Stimulated activated CD4-positive, alpha-beta T cell treated with anti-CD3 and anti-CD28 coated beads, Interleukin-15, amount 100 ng/mL, for 1 hour (primary cell): ENCODE measurements at places on chromosomes 11 and 22.
A peak's percentile ranks its signal among the peaks of the same experiment; 100 is the strongest.

DNA sequence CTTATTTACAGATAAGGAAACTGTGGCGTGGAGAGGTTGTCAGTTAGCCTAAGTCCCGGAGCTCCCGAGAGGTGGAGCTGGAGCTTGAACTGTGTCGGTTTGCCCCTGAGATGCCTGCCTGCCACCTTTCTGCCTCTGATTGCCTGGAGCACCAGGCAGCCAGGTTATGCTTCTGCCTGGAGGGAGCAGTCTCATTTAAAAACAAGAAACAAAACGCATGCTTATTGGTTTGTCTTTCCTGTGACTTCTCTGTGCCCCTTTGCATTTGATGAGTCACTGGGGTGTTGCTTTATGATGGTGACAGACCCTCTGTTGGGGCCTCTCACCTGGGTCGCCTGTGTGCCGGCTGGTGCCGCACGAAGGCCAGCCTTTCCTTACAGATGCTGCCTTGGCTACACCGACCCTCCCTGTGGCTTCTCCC lies 12.2 kb downstream of the AP2A2 start:
- DNase-seq: no peak

DNA sequence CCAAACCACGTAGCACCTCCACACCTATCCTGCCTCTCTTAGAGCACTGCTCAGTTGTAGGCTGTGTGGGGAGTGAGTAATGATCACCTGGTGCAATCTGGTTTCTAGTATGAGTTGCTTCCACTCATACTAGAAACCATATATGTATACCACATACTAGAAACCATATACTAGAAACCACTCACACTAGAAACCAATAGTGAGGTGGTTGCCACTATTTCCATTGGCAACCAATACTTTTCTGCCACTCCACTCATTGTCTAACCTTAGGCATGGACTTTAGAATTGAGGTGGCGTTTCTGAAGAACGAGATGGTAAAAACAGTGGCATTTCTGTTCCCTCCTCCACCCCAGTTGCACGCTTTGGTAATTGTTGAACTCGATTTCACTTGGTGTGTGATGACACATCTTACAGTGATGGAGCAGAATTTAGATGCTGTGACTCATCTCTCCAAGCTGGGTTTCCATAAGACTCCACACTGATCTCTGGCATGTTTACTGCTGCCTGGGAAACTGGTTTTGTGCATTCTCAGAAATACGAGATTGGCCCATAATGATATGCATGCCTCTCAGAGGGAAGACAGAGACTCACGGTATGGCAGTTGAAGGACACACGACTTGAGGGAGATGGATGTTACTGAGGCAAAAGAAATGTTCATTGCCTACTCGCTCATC lies 82.9 kb downstream of the KIRREL3 start:
- no peak for DNase-seq

DNA sequence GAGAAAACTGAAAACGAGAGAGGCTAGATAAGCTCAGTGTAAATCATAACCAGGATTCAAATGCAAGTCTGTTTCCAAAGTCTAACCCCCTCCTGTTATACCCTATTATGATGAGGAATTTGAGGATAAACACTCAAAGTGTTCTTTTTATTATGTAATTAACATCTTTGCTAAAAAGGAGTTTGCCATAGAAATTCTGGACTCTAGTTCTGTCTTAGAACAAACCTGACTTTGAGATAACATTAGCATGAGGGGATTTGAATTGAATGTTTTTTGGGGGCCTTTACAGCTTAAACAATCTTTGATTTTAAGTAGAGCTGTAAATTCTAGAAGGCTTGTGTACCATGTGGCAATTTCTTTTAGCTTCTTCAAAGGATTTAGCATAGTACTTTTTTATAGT lies 9.5 kb downstream of the C11orf54 start:
- DNase-seq: no peak

- no peak for DNase-seq
Measured at GRCh38 chr11:45475173-45475572, 189.0 kb upstream of the SYT13 start.

- peak; percentile 48 for DNase-seq
Measured at GRCh38 chr11:75429902-75430713, 2.9 kb downstream of the KLHL35 start.

- no peak for DNase-seq
Measured at GRCh38 chr22:23053912-23054530, 16.3 kb upstream of the GNAZ start.

DNA sequence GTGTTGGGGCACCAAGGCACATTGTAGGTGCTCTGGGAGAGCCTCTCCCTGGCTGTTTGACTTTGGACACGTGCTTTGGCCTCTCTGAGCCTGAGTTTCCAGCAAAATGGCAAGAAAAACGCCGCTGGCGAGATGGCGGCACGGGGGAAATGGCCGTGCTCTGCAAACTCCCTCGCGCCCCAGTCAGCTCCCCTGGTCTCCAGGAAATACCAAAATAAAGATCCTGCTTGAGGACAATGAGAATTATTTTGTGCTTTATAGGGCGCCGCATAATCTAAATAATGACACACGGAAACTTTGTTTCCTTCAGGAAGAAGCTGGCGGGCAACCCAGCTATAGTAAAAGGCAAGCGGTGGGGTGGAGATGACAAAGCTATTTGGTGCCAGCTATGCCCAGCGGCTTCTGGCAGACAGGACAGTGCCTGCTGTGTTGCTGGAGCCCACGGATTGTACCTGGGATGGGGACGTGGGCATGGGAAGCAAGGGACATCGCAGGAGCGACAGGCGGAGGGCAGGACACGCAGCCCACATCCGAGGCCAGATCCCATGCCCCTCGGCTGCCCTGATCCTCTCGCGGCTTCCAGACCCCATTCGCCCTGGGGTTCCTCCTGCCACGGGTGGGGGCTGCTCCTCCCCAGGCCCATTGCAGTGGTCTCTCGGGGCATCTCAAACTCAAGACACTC lies 26.3 kb upstream of the RFPL3 start:
- DNase-seq: no peak

GRCh38 chr22:20802452-20802851 lies 28.5 kb downstream of the SERPIND1 start:
- no peak for DNase-seq

- peak; percentile 26 for DNase-seq
Measured at GRCh38 chr11:2186669-2187279, 15.2 kb upstream of the TH start.

DNA sequence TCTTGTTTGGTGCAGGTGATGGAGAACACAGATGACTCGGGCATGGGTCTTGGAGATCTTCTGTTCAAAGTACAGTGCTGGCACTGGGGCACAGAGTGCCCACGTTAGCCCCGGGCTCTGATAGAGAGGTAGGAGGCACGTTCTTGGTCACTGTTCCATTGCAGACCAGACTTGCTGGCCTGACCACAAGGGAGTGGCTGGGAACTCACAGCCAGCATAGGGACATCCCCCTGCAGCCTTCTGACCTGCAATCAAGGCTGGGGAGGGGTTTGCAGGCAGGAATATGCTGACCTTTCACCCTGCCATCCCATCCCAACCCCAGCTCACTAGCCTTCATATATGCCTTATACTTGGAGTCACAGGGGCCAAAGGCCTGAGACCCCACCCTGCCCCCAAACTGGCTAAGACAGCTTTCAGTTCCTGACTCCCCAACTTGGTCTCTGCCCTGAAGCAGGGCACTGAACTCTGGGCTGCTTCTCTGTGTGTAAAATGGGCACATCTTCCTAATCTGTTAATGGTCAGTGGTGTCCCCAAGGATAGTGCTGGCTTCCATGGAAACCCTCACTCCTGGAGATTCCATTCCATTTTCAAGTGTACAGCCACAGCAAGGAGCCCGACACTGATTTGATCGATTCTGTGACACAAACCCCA lies 4.6 kb downstream of the MRPL49 start:
- no peak for DNase-seq

DNA sequence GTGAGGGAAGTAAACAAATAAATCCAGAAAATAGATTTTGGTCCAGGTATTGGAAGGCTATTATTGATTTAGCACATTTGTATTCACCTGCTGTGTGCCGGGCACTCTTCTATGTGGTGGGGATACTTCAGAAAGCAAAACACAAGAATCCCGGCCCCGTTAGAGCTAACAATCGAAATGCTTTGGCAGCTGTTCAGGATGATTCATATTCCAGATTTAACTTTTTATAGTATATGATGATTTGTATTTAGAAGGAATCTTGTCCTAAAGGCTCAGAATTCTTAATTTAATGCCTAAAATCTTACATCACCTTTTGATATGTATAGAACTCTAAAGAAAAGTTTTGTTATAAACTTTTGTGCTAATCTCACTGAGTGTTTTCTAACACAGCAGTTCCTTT lies 28.0 kb downstream of the ZC3H12C start:
- DNase-seq: no peak

DNA sequence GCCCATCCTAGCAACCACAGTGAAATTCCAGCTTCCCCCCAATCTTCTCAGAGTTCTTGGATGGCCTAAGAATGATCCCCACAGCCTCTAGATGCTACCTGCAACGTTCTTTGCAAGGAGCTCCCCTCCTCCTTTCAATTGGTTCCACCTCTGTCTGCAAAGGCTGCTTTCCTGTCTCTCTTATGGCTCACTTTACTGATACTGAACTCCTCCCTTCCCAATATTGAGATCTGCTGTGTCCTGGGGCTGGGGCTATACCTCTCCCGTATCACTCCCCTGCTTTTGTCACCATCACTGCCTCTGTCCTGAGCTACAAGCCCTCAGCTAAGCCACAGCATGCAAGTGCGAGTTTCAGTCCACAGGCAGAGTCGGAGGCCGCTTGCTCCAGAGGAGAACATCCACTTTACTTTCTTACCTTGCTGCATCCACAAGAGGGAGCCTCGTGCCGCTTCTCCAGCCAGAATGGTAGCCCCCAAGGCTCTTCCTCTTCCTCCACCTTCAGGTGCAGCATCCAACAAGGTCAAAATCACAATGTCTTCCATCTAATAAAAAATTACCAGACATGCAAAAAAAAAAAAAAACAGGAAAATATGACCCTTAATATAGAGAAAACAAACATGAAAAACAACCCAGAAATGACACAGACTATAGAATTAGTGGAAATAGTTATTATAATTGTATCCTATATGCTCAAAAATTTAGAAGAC lies 48.6 kb upstream of the TMEM45B start:
- no peak for DNase-seq

DNA sequence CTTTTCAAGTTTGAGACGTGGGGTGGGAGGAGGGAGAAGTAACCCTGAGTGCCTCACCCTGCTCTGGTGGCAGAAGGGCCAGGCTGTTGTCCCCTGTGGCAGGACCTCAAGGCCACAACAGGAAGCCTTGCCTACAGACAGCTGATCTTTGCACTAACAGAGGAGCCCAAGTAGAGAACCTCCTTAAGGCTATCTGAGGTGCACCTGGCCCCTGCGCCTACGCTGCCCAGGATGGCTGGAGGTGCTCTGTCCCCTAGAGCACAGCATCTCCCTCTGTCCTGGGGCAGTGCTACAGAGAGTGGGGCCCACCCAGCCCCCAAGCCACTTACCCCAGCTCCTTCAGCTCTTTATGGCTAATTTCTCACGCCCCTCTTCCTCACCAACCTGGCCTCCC lies 27.0 kb downstream of the MYO7A start:
- DNase-seq: no peak

DNA sequence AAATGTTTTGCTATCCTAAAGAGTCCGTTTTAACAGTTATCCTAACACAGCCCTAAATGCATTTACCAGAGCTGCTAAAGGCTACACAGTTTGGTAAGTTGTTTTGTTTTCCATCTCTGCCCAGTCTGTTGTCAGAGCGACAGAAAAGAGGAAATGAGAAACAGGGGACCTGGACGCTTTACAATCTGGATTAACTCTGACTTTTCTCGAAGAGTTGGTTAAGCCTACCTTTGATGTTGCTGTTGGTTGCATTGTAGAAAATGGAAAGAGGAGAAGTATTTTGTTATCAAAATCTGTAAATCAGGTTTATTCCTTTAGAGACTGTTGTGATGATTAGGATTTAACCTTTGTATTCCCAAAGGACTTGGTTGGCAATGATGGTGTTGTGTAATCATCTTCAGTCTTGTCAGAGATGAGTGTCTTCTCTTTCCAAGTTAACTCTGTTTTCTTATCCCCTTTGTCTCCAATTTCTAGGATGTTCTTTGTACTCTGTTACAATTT lies 481 bp downstream of the ANGPTL5 start:
- no peak for DNase-seq

DNA sequence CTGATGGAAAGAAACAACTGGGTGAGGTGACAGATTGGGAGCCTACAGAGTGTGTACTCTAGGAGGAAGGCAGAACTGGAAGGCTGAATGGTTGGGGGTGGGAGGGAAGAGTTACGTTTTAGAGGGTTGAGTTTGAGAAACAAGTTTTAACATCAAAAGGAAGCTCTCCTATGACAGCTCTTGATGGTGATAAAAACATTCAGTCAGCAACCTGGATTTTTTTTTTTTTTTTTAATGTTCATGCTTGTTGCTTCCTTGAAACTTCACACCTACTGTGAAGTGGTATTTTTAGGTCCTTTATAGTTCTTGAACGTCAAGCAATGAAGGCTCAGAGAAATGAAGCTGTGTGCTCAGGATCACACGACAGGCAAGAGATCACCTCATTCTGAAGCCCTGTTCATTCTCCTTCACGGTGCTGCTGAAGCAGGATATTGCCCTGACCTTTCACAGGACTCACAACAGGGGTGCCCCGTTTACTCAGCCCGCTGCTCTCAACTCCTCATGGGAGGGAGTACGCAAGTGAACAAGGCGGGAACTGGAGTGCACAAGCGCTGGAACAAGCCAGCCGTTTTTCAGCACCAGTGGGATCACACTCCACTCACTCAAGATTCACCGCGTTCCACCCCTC lies 1.6 kb upstream of the TMEM109 start:
- DNase-seq: no peak

GRCh38 chr11:118051611-118052461 lies 25.0 kb upstream of the TMPRSS4 start:
- no peak for DNase-seq

- no peak for DNase-seq
Measured at GRCh38 chr11:70493089-70493474, 94.8 kb downstream of the CTTN start.

DNA sequence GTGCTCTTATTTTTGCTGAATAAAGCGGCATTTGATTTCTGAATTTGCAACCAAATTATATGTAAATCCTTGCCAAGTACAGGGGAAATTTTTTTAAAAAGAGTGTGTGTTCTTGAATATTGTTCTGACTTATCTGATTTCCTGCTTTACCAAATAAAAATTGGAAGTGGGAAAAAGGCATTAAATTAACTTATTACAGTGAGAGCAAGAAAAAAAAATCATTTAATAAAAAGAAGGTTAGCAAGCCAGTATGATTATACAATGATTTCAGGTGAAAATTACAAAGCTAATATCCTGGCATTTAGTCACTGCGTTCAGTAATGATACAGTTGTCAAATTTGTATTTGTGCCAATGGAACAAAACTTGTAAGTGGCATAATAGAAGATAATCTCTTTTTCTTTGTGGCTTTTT lies 82.1 kb upstream of the PPARA start:
- no peak for DNase-seq

DNA sequence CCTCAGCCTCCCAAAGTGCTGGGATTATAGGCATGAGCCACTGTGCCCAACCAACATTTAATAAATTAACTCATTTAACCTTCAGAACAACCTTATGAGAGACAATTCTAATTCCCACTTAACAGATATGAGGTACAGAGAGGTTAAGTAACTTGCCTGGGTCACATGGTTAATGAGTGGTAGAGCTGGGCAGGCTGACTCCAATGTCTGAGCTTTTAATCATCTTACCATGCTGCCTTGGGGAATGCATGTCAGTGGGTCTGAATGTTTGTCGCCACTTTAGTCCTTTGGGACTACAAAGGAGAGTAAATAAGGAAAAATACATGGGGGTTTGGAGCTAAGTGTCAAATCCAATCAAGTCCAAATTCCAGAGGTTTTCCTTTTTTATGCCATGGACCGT lies 11.2 kb upstream of the PIK3C2A start:
- no peak for DNase-seq
